ENCODE measurements at places on chromosomes 3 and 15. TPM values are rescaled to one million over a fixed set of nuclear protein-coding genes. Genes with fewer than 3 reads are reported as not detected.

DNA sequence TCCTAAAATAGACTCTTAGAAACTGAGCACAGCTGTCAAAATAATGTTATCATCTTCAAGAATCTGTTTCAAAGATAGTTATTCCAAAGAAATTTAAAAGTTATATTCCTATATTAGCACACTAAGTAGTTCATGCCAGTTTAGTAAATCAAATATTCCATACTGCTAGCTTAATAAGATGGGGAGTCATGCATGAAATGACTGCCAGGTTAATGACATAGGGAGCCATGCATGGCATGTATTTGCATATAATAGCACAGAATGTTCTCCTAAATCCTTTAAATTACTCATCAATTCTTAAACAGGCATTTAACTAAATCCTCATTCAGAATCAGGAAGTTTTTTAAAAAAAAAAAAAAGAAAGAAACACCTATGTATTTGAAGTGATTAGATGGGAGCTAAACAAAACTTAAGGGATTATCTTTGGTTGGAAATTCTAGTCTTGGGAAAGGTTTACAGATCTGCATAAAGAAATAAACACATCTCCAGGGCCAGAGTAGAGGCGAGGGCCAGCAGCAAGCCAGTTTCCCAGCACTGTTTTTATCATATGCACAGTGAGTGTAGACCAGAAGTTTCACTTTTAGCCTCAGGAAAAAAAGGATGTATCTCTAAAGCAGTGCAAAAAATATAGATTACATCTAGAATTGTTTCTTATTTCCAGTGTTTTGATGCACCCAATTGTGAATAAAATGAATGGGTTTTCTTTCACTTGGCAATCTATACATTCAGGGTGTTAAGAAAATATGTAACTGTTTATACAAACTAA, 366.4 kb upstream of the AGTR1 start:
- DNase-seq, result no peak

DNA sequence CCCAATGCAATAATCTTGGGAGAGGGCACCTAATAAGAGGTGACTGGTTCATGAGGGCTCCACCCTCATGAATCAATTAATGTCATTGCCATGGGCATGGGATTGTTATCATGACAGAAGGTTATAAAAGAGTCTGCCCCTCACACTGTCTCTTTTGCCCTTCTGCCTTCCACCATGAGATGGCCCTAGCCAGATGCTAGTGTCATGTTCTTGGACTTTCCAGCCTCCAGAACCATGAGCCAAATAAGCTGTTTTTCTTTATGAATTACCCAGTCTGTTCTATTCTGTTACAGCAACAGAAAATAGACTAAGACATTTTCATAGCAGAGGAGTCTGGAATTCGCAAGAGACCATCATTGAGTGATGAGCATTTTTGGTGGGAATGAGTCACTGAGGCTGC, 16.0 kb upstream of the RAD18 start:
- no peak for DNase-seq

DNA sequence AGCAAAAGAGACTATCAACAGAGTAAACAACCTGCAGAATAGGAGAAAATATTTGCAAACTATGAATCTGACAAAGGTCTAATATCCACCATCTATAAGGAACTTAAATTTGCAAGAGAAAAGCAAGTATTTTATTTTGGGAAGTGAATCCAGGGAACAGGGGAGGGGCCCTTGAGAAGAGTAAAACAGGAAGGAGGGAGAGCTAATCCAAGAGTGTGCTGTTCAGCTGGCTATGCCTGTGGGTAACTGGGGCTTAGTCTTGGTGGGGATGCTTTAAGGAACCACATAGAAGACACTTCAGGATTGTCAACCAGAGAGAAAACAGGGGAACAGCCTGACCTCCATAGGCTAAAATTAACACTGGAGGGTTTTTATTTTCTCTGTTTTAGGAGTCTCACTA, 3.9 kb upstream of the HHLA2 start:
- no peak for DNase-seq

- DNase-seq, result no peak
Measured at GRCh38 chr3:64438066-64438465, 212.8 kb upstream of the PRICKLE2 start.

The AMOTL2 gene
- polyA plus RNA-seq, result 75.0 TPM

The GHRL gene
- polyA plus RNA-seq, result 2.7 TPM

The TEX55 gene
- polyA plus RNA-seq, result not detected

The MAP6D1 gene
- polyA plus RNA-seq, result 0.88 TPM

The NPAP1 gene
- 2.1 TPM for polyA plus RNA-seq

DNA sequence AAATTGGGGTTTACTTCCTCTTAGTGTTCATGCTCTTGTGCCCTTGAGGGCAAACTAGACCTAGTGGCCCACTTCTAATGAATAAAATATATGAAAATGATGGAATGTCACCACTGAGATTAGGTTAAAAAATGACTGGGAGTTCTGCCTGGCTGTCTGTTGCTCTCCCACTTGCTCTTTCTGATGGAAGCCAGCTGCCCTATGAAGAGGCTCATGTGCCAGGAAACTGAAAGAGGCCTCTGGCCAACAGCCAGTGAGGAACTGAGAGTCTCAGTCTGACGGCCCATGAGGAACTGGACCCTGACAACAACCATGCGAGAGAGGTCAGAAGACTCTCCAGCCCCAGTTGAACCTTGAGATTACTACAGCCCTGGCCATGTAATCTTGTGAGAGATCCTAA, 107.1 kb upstream of the FHIT start:
- peak; percentile 54 for DNase-seq

- DNase-seq, result peak; percentile 65
Measured at GRCh38 chr15:40763801-40764628, at the start of gene GCHFR. GCHFR (plus strand) TSS chr15:40764068; CDS start chr15:40764181, 113 bp downstream.

DNA sequence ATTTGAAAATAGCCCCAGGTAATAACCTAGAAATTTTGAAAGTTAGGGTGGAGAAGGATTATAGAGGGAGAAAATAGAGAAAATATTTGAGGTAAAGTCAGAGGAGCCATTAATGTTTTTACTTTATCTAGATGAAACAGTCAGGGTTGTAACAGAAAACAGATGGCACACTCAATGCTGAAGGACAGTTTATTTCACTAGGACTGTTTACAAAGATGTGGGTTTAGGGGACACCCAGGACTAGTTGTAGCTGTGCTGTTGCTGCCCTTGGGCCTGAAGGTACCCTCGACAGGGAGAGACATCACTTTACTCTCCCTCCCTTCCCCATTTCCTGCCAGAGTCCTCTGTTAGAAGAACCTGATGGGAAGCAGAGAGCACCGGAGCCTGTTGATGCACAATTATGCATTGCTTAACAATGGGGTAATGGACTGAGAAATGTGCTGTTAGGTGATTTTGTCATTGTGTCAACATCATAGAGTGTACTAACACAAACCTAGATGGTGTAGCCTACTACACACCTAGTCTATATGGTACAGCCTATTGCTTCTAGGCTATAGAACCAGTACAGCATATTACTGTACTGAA, 103.8 kb downstream of the GALK2 start:
- DNase-seq, result no peak

DNA sequence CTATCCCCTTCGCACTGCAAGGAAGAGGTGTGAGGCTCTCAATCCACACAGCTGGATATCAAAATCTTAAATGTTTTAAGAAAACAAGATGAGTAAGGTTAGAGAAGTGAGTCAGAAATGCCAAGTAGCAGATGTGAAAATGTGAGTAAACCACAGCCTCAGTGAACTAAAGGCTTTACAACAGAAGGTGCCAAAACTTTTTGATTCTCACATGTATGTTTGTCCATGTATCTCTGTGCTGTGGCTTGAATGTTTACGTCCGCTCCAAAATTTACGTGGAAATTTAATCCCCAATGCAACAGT, 126.8 kb upstream of the PFN2 start:
- DNase-seq, result no peak

DNA sequence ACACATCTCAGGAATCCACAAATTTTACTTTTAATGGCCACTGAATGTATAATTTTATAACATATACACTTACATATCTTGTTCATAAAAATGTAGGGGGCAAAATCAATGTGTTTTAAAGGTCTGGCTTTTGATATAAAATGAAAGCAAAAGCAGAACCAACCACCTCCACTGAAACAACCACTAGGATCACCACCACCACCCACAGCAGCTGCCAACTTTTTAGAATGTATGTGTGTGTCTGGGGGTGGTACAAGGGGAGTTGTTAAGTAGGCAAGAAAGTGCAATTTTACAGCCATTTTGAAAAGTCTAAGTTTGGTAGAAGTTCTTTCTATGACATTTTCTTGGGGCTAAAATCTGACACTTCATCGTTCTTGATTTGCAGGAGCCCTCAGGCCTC, 44.0 kb downstream of the OTOL1 start:
- DNase-seq, result no peak

The FBXL2 gene
- polyA plus RNA-seq, result 28.7 TPM

GRCh38 chr3:161672478-161672877, 175.9 kb downstream of the OTOL1 start:
- DNase-seq, result no peak

- DNase-seq, result no peak
Measured at GRCh38 chr3:146277953-146278631, 27.2 kb upstream of the PLSCR4 start.

DNA sequence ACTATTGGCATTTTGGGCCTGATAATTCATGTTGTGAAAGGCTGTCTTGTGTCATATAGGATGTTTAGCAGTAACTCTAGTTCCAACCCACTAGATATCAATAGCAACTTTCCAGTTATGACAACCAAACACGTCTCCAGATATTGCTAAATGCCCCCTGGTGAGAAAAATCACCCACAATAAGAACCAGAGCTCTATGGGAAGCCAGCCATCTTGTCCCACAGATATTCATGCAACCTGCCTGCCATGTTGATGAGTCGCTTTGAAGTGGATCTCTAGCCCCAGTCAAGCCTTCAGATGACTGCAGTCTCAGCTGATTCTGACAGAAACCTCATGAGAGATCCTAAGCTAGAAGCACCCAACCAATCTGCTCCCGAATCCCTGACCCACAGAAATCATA, 5.6 kb upstream of the TNIK start:
- no peak for DNase-seq

- no peak for DNase-seq
Measured at GRCh38 chr3:171680726-171681411, 129.4 kb downstream of the PLD1 start.

DNA sequence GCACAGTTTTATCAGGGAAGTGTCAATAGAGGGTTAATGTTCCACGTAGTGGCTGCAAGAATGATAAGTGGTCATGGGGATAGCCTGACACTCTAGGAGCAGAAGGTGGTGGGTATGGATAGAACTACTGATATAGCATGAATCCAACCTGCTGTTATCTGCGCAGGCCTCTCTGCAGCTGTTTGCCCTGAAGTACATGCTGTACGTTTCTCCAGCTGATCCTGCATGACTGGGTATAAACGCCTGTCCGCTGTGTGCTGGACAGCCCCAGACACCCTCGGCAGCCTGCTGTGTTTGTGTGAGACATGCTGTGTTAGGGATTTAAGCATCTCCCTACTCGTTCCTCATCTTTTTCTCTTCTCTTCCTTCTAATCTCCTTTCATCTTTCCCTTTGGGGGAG, 87.1 kb downstream of the LPP start:
- DNase-seq, result no peak

DNA sequence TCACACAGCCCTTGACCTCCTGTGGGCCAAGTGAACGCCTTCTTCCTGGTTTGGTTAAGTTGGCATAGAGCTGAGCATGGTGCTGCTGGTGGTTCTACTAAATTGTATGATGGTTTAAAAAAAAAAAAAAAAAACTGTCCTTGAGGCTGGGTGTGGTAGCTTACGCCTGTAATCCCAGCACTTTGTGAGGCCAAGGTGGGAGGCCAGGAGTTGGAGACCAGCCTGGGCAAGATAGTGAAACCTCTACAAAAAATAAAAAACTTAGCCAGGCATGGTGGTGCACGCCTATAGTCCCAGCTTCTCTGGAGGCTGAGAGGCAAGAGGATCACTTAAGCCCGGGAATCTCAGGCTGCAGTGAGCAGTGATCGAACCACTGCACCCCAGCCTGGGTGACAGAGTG, 58.9 kb upstream of the FLNB start:
- DNase-seq, result no peak

DNA sequence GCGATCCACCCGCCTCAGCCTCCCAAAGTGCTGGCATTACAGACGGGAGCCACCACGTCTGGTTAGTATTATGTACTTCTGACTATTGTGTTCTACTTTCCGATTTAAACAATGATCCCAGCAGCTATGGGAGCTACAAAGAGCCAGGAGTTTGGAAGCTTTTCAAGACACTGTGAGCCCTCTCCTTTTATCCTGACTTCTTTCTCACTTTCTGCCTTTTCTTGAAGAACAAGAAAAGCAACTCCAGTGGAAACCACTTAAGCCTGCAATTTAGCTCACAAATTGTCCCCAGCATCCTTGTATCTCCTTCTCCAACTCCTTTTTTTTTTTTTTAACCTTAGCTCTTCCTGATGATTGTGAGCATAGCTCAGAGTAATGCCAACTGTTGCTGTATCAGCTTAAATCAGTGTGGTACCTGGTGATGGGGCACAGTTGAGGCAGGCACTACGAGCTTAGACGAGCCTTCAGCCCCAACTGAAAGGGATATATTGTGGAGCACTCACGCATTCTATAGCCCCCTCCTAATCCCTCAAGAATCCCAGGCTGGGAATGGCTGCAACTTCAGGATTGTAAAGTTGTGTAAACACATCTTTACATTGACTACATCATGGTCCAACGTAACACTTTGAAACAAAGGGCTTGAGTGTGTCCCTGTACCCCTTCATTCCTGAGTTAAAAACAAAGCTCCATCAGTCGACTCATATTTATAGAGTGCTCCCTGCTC, 677.0 kb downstream of the FHIT start:
- DNase-seq, result no peak
